ENCODE measurements at places on chromosomes 11 and 22.

DNA sequence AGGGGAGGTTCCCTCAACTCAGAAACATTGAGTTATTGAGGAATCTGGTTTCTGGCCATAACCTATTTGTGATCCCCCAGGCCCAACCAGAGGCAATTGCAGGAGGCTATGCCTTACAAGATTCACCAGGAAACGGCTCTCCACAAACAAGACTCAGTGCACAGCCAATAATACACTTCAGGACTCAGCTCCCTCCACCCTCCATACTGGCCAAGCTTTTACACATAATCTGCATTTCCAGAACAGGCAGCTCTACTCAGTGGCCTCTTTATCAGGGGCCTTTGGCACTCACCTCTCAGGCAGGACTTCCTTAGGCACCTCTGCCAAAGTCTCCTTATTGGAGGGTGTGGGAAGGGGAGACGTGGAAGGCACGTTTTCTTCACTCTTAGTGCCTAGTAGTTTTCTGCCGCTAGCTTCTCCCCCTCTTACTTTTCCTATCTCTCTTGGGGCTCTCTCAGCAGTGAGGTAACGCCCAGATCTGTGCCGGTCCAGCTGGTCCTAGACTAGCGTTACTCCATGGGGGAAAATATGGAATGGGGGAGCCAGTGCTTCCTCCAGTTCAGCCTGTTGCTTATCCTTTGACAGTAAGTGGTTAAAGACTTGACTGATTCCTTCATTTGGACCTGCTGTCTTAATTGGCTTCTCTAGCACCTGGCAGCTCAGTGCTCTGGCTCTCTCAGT, 62.8 kb upstream of the ANO3 start:
- no peak for DNase-seq

DNA sequence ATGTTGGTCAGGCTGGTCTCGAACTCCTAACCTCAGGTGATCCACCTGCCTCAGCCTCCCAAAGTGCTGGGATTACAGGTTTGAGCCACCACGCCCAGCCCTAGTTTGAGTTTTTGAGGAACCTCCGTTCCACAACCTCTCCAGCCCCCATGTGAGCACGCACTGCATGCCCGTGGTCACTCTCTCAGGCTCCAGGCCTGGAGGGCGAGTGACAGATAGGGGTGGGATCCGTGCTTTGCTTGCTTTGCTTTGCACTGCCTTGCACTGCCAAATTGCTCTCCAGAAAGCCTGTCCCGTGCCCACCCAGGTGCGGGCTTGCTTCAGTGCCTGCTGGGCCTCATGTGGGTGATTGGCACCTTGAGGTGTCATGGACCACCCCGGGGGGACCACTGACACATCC, 29.9 kb downstream of the FGF4 start:
- DNase-seq = no peak

DNA sequence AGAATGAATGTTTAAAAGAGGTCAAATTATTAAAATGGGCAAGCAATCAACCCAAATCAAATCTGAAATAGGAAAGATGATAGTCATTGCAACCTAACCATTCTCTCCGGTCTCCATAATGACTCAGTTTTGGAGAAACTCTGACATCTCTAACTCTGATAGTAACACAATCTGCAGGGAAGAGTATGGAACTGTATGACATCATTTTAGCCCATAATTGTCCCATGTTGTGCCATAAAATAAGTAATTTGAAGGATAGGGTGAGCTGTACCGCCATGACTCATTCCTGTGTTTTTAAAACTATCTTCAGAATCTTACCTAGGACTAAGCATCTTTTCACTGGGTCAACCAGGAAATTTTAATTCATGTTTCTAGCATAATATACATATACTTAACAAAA, 350.8 kb downstream of the DLG2 start:
- DNase-seq = no peak

GRCh38 chr11:96314326-96315020, 28.5 kb downstream of the MAML2 start:
- DNase-seq = no peak

DNA sequence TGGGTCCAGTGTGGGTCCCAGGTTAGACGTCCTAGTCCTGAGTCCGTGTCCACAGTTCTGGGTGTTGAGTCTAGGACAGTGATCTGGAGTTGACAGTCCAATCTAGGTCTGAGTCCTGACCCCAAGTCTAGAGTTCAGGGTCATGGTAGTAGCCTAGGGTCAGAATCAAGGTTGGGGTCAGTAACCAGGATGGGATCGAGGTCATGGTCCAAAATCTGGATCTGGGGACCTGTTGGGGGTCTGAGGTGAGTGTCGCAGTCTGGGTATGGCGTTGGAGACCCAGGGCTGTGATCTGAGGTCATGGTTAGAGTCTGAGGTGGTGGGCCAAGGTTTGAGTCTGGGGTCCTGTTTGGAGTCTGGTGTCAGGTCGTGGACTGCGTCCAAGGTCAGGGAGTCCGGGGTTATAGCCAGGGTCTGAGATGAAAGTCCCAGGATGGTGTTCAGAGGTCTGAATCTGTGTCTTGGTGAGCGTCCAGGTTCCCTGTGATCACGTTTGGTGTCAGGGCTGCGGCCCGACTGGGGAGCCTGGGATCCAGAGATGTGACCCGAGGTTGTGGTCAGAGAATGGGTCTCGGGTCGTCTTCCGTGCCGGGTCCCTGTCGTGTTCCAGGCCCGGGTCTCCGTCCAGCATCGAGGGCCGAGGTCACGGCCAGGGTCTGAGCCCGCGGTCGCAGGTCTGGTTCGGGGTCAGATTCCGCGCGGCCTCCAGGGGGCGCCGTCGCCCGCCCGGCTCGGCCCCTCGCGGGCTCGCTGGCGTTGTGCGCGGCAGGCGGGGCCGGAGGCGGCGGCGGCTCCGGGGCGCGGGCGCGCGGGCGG, 432 bp upstream of the GRK2 start:
- peak; percentile 94 for DNase-seq

- DNase-seq = peak; percentile 69
Measured at GRCh38 chr22:31556627-31557203, 60.4 kb downstream of the SFI1 start.

- no peak for DNase-seq
Measured at GRCh38 chr11:126669416-126669815, 313.9 kb downstream of the ST3GAL4 start.

- no peak for DNase-seq
Measured at GRCh38 chr22:43342347-43343261, 568 bp downstream of the SCUBE1 start.

GRCh38 chr11:60941371-60942119, 10.4 kb downstream of the SLC15A3 start:
- no peak for DNase-seq

DNA sequence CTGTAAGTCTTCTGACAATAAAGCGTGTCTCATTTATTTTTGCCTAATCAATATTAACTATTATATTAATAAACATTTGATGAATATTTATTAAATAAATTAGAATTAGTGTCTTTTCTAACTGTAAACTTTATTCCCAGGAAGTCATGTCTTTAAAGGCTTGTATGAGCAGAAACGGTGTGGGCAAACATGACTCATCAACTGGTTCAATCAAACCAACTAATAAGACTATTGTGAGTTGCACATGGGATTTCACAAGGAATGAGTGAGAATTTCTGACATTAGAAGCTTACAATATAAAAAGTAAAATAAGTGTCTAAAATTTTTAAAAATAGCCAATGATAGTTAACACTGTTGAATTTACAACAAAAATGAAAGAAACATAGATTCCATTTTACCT, 259.2 kb upstream of the CTSC start:
- DNase-seq = no peak

DNA sequence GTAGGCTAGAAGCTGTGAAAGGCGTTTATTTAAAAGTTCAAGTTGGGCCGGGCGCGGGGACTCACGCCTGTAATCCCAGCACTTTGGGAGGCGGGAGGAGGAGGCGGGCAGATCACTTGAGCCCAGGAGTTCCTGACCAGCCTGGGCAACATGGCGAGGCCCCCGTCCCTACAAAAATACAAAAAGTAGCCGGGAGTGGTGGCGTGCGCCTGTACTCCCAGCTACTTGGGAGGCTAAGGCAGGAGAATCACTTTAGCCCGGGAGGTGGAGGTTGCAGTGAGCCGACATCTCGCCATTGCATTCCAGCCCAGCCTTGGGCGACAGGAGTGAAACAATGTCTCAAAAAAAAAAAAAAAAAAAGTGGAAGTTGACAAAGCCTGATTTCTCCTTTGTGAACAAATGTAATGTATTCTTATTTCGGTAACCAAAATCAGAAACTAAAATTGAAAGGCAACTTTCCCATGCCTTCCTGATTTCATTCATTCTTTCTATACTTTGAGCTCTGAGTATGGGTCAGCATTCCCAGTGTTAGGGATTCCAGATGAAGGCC, 825 bp downstream of the PTPMT1 start:
- no peak for DNase-seq

DNA sequence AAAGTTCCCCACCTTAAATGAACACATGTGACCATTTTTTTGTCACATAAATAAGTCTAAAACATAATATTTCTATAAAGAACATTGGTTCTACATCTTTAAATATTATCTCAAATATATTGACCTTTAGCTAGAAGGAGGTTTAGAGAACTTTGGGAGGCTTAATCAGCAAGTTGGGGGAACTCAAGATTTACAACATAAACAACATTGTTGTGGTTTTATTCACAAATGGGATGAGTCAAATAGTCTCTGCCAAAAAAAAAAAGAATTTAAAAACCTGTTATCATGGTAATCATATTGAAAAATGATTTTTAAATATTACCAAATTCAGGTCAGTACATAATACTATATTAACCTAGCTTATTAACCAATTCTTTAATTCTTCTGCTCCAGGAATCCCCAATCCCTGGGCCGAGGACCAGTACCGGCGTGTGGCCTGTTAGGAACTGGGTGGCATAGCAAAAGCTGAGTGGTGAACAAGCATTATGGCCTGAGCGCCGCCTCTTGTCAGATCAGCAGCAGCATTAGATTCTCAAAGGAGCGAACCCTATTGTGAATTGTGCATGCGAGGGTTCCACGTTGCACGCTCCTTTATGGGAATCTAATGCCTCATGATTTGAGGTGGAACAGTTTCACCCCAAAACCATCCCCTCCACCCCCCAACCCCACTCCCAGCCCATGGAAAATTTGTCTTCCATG, 98.2 kb downstream of the RDX start:
- DNase-seq = no peak

DNA sequence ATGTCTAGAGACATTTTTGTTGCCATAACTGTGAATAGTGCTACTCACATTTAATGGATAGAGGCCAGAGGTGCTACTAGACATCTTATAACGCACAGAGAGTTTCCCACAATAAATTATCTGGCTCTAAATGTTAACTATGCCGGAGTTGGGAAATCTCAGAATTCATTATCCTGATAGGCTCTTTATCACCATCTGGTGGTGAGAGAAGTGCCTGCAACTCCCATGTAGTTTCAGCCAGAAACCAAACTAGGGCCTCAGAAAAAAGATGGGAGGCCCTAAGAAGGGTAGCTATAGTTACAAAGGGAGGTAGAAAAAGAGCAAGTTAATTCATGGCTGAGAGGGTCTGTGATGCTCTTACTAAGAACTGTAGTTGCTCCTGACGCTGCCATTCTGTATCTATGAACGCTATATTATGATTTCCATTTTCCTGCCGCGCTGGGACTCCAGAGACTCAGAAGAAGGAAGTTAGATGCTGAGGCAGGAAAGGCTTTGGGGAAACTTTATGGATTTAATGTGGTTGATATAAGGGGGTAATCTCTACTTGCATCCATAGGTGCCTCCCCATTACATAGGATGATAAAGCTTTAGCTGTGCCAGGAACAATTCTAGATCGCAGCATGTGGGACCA, 22.9 kb upstream of the MRPL17 start:
- peak; percentile 57 for DNase-seq

- peak; percentile 16 for DNase-seq
Measured at GRCh38 chr11:2085251-2086066, 53.7 kb downstream of the IGF2 start.

DNA sequence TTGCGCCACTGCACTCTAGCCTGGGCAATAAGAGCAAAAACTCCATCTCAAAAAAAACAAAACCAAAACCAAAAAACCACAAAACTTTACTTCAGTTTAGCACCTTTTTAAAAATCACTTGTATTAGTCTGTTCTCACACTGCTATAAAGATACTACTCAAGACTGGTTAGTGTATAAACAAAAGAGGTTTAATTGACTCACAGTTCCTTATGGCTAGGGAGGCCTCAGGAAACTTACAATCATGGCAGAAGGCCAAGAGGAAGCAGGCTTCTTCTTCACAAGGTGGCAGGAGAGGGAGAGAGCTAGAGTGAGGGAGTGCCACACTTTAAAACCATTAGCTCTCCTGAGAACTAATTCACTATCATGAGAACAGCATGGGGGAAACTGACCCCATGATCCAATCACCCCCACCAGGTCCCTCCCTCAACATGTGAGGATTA, 261.3 kb downstream of the TMEM135 start:
- DNase-seq = no peak

DNA sequence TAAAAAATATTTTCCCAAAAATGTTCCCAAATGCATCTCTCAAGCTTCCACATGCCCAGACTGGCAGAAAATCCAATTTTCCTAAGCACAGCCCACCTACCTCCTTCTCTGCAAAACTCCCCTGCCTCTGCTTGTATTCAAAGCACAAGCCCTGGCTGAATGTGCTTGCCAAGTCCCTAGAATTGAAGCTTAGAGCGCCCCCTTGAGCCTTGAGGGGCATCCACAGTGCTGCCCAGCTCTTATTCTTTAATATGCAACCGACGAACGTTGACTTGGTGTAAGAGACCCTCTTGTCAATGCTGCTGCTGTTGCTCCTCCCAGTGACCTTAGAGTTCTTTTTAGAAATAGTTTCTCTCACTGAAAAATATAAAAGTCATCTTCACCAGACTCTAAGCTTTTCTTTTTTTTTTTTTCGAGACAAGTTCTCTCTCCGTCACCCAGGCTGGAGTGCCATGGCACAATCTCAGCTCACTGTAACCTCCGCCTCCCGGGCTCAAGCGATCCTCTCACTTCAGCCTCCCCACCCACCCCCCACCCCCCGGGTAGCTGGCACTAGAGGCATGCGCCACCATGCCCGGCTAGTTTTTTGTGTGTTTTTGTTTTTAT, 63.5 kb upstream of the CAPRIN1 start:
- DNase-seq = peak; percentile 75

DNA sequence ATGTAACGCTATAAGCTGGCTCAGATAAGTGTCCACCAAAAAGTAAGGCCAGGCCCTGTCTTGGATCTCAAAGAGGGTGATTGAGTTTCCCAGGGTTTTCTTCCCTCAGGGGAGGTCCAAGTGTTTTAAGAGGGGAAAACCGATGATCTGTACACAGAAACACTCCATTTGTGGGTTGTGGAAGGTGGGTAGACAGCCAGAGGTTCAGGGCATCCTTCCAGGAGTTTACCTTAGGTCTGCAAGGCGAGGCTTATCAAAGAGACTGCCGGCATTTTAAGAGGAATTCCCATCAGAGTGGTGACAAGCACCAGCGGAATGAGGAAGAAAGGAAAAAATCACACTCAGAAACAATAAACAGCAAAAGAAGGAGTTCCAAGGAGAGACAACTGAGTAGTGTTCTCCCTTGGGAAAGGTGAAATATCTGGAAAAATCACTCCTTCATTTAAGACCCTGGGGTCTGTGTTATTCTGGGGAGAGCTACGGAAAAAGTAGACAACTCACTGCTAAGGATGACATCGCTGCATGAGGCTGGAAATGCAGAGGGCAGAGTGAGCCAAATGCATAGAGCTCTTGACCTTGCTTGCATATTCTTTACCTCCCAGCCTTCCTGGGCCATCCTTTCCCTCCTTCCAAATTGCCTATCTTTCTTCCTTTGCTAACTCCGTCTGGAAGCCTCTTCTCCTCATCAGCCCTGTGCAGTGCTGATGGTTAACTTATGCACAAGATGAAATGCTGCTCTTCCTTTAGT, 22.1 kb upstream of the MMP7 start:
- DNase-seq = no peak
